ENCODE measurements at places on chromosomes 6 and 20.

- DNase-seq = no peak
These were observed 32.7 kb upstream of the RNF8 start for GRCh38 chr6:37321101-37321500.

DNA sequence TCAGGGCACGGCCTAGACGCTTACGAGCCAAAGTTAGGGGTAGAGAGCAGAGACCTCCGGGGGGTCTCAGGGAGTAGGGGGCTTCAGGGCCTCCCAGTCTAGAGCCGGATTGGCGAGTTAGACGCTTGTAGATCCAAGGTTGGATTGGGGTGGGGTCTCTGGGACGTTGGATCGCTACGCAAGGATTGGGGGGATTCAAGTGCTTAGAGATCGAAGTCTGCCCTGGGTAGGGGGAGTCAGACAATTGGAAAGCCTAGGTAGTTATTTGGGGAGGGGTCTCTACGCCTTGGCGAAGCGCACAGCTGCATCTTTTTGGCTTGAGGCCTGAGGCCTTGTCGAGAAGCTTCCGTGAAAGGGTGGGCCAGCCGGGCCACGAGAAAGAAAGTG is 469 bp downstream of the STX16 start:
- DNase-seq = no peak

- no peak for DNase-seq
These were observed 53.3 kb upstream of the EPB41L1 start for GRCh38 chr20:36101192-36101591.

GRCh38 chr20:44080646-44081267 is 106.2 kb downstream of the JPH2 start:
- peak; percentile 74 for DNase-seq

GRCh38 chr6:159899994-159900745 is 9.4 kb downstream of the MAS1 start:
- no peak for DNase-seq

GRCh38 chr20:62122654-62123449 is 577 bp downstream of the LSM14B start:
- peak; percentile 31 for DNase-seq

GRCh38 chr6:170177772-170178560 is 112.9 kb downstream of the DLL1 start:
- no peak for DNase-seq

DNA sequence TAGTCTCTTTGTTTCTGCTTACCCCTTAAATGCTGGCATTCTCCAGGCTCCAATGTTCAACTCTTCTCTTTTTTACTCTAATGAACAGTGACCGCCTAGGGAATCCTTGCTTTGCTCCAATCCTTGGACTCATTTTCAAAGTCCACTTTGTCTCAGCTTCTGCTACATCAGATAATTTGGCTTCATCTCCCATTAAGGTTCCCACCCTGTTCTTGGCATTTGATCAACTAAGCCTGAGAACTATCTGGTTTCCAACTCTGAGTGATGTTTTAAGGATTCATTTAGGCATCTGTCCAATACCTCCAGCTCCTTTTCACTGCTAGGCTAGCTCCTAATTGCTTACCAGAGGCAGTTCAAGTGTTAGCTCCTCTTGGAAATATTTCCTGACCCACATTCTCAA is 64.9 kb downstream of the ME1 start:
- DNase-seq = no peak

DNA sequence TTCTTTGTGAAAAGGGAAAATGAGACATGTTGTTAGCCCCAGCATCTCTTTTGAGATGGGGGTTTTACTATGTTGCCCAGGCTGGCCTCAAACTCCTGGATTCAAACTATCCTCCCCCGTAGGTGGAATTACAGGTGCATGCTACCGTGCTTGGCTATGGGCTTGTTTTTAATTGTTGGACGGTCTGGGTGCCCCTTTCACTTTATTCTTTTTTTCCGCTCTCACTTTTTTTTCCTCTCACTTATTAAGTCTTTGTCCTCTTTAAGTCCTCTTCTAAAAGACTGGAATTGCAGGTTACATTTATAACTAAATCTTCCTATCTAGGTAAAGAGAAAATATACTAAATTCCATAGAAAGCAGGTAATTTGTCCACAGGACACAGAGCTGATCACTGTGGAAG is 18.8 kb upstream of the PRDM13 start:
- no peak for DNase-seq

DNA sequence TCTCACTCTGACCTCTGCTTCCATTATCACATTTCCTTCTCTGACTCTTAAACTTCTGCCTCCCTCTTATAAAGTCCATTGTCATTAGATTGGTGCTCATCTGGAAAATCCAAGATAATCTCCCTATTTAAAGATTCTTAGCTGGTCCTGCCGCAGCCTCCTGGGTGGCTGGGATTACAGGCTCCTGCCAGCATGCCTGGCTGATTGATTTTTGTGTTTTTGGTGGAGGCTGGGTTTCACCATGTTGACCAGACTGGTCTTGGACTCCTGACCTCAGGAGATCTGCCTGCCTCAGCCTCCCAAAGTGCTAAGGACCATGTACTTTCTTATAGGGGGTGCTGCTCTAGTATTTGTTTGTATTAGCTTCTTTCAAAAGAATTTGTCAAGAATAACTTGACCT is 5.3 kb upstream of the RPF2 start:
- DNase-seq = no peak

GRCh38 chr6:45946352-45946751 is 69.3 kb downstream of the CLIC5 start:
- no peak for DNase-seq

- no peak for DNase-seq
These were observed 262.0 kb downstream of the CDC5L start for GRCh38 chr6:44649365-44650025.

GRCh38 chr20:22652681-22653588 is 68.6 kb upstream of the FOXA2 start:
- DNase-seq = no peak

DNA sequence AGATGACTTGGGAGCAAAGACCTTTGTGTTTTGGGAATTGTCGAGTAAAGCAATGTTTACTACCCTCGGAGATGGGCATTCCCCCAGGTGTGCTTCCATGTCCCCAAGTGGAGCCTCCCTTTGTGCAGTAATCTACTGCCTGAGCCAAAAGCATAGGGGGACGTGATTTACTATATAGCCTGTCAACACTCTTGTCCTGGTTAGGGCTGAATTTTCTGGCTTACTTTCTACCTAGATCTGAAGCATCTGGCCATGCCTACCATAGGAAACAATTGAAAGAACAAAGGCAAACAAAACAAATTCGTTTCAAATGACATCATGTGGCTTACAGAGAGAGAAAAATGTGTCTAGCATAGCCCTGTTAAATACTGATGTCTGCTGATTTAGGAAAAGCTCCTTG is 350.6 kb downstream of the SAMD5 start:
- DNase-seq = no peak

- DNase-seq = no peak
These were observed 98.8 kb downstream of the SASH1 start for GRCh38 chr6:148441454-148441911.

DNA sequence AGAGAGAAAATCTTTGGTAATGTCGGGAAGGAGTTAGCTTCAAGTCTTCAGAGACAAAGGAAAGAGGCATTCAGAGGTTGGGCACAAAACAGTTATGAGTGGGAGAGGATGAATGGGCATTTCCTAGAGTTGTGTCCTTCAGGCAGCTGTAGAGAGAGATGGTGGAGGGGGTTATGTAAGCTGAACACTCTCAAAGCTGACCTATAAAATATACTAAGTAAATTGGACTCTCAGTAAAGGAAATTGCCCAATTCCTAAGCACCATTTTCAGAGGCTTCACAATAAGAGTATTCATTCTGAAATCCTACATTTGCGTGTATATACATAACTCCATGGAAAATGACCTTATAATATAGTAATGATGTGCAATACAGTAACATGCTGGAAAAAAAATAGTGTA is 161.2 kb downstream of the KCNQ5 start:
- no peak for DNase-seq

- no peak for DNase-seq
These were observed 99.1 kb downstream of the ARMC2 start for GRCh38 chr6:108947114-108947854.

DNA sequence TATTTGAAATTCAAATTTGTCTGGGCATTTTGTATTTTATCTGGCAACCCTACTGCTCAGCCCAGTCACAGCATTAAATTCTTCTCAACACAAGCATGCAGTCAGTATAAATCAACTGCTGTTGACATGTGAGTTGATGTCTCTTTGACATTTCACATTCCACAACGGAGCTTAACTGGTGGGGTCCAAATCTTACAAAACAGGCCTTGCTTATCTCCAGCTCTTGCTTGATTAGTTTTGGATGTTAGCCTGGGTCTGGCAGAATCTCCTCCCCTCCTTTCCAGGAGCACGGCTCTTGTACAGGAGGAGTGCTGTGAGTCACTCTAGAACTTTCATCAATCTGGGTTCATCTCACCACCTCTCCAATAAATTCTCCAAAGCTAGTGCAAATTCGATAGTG is 80.8 kb upstream of the PHACTR1 start:
- DNase-seq = no peak

DNA sequence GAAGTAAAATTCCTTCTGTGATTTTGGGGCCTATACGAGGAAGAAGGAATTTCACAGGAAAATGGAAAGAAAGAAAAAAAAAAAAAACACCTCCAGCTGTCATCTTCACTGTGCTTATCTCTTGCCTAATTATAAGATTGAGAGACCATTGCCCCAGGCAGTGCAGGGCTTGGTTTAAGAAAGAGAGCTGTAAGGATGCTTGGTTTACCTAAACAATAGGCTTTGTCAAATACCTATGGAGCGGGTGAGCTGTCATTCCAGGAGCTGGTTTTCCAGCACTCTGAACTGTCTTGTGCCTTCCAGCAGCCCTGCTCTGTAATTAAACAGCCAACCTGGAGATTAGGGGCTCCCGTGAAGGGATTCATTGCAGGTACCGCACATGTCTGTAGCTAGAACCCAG is 137.8 kb downstream of the EDN3 start:
- no peak for DNase-seq

GRCh38 chr6:51147756-51148155 is 329.1 kb downstream of the TFAP2B start:
- DNase-seq = no peak

All from CD4-positive, alpha-beta T cell treated with Interferon gamma for 1 hour (primary cell).